Liver (tissue), 10 donors: ENCODE measurements at places on chromosomes 4 and X. TPM values are rescaled to one million over a fixed set of nuclear protein-coding genes. Genes with fewer than 3 reads are reported as not detected.

Gene CCNA2
- total RNA-seq = 81.4 TPM

GRCh38 chr4:91598696-91599095 is 705.1 kb upstream of the GRID2 start:
- no peak for DNase-seq
- no peaks in the 10 kb centered on the region for H3K36me3 ChIP-seq
- H3K4me3 ChIP-seq = no peak overlapping the region
- H3K4me1 ChIP-seq = no peaks in the 10 kb centered on the region
- no peaks in the 10 kb centered on the region for H3K27me3 ChIP-seq

- no peak overlapping the region for H3K27ac ChIP-seq
- H3K36me3 ChIP-seq = no peaks in the 10 kb centered on the region
- no peak overlapping the region for H3K4me3 ChIP-seq
- no peaks in the 10 kb centered on the region for H3K4me1 ChIP-seq
- no peak for DNase-seq
Measured at GRCh38 chr4:121064482-121064881, 7.9 kb downstream of the NDNF start.

GRCh38 chr4:80446248-80446647 is 110.7 kb downstream of the CFAP299 start:
- no peaks in the 10 kb centered on the region for H3K4me1 ChIP-seq
- H3K36me3 ChIP-seq = no peaks in the 10 kb centered on the region
- no peak overlapping the region for H3K4me3 ChIP-seq
- DNase-seq = no peak
- no peaks in the 10 kb centered on the region for H3K27me3 ChIP-seq

DNA sequence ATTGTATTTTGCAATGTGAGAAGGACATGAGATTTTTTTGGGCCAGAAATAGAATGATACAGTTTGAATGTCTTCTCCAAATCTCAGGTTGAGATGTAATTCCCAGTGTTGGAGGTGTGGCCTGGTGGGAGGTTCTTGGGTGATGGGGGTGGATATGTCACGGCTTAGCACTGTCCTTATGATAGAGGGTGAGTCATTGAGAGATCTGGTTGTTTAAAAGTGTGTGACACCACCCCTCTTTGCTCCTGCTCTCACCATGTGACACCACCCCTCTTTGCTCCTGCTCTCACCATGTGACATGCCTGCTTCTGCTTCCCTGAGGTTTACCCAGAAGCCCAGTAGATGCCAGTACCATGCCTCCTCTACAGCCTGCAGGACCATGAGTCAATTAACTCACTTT is 1226.9 kb downstream of the PCDH7 start:
- H3K27ac ChIP-seq = no peak overlapping the region
- no peak for DNase-seq
- H3K36me3 ChIP-seq = no peaks in the 10 kb centered on the region
- peaks cover 3% of the 10 kb centered on the region for H3K27me3 ChIP-seq
- no peak overlapping the region for H3K4me3 ChIP-seq
- H3K4me1 ChIP-seq = no peaks in the 10 kb centered on the region

Gene SMIM10
- 0.33 TPM for total RNA-seq

- DNase-seq = peak; percentile 62
- peak within 1 kb of the TSS; percentile 66 for H3K27ac ChIP-seq
- H3K27me3 ChIP-seq = no peaks in the 10 kb centered on the region
- H3K4me1 ChIP-seq = peaks cover 3% of the 10 kb centered on the region
- H3K4me3 ChIP-seq = peak within 1 kb of the TSS; percentile 73
- H3K36me3 ChIP-seq = no peaks in the 10 kb centered on the region
Measured at GRCh38 chrX:12791257-12792228, at the start of gene PRPS2. Gene PRPS2, plus strand, starts transcription at chrX:12791412. Its CDS starts 86 bp downstream, at chrX:12791498.

- no peak for DNase-seq
- H3K4me1 ChIP-seq = no peaks in the 10 kb centered on the region
- no peaks in the 10 kb centered on the region for H3K27me3 ChIP-seq
- H3K36me3 ChIP-seq = no peaks in the 10 kb centered on the region
Measured at GRCh38 chrX:41689711-41690110, 938 bp downstream of the GPR34 start.

GRCh38 chrX:46376246-46376885 is 168.9 kb downstream of the ZNF674 start:
- H3K4me3 ChIP-seq = no peak overlapping the region
- no peaks in the 10 kb centered on the region for H3K36me3 ChIP-seq
- peaks cover 4% of the 10 kb centered on the region for H3K27me3 ChIP-seq
- no peak for DNase-seq

DNA sequence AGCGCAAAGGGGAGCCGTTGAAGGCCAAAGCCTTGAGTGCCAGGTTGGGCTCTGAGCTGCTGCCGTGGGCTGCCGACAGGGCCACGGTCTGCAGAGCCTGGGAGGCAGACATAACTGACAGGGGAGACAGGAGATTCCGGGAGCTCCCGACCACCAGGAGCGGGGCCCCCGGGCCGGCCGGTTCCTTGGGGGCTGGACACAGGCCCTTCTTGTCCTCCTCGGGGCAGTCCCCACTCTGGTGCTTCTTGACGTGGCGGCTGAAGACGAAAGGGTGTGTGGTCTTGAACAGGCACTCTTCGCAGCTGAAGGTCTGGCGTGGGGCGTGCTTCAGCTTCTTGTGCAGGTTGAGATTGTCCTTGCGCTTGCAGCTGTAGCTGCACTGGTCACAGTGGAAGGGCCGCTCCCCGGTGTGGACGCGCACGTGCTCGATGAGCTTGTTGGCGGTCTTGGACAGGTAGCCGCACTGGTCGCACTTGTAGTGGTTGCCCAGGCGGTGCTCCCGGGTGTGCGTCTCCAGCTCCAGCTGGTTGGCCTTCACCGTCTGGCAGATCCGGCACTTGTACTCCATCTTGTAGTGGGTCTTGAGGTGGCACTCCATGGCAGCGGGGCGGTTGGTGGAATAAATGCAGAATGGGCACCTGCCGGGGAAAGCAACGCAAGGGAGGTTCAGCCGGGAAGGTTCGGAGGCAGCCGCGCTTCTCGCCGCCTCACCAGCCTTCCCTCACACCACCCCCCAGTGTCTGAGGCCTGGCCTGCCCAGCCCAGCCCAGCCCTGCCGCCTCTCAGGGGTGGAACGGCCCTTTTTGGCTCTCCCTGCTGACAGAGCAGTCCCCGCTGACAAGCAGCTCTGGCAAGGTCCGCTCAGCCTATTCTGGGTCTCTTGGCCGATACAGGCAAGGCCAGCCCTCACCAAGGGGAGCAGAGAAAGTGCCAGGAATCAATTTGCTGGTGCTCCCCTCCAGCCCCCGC is 81.3 kb downstream of the C4orf51 start:
- no peak overlapping the region for H3K4me3 ChIP-seq
- no peaks in the 10 kb centered on the region for H3K36me3 ChIP-seq
- no peak overlapping the region for H3K27ac ChIP-seq
- no peaks in the 10 kb centered on the region for H3K27me3 ChIP-seq

DNA sequence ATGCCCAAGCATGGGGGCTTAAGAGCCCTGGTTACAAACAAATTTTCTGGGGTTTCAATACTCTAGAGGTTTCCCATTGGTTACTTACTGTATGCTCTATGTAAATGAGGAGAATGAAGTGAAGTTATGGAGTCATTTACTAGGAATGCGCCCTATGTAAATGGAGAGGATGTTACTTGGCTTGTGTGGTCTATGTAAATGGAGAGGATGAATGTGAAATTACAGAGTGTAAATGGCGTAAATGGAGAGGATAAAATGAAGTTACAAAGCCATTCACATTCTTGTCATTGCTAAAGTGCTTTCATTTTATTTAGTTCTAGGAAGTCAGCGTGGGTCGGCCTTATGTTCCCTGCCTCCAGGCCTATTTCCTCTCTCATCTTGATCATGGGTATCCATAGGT is 810.5 kb upstream of the ADGRL3 start:
- H3K27me3 ChIP-seq = no peaks in the 10 kb centered on the region
- H3K4me1 ChIP-seq = no peaks in the 10 kb centered on the region
- no peak for DNase-seq
- no peak overlapping the region for H3K4me3 ChIP-seq
- H3K27ac ChIP-seq = no peak overlapping the region
